Hepatocyte (in vitro differentiated cells): ENCODE measurements at places on chromosomes 7 and 10.
A peak's percentile ranks its signal among the peaks of the same experiment; 100 is the strongest.

DNA sequence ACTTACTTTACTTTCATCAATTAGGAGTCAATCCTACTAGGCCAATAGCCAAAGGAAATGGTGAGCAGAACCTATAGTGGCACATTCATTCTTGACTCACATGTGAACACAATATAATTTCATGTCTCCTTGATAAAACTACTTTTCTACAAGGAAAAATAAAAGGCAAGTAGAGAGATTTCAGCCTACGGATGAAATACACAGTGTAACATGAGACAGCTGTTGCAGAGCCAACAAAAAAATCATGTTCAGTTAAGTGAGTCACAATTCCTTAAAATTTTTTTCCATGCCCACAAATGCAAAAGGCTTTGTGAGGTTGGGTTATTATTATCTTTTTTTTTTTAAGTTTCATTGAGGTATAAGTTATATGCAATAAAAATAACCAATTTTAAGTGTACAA, 54.8 kb downstream of the GPR141 start:
- H3K36me3 ChIP-seq, result no peaks in the 10 kb centered on the region
- DNase-seq, result no peak
- no peak overlapping the region for H3K27ac ChIP-seq
- no peaks in the 10 kb centered on the region for H3K4me1 ChIP-seq
- no peaks in the 10 kb centered on the region for H3K27me3 ChIP-seq

- H3K27me3 ChIP-seq, result no peaks in the 10 kb centered on the region
- H3K4me3 ChIP-seq, result no peak overlapping the region
- DNase-seq, result no peak
- no peak overlapping the region for H3K27ac ChIP-seq
- no peaks in the 10 kb centered on the region for H3K36me3 ChIP-seq
These were observed 118.5 kb downstream of the FAM107B start for GRCh38 chr10:14656052-14656730.

DNA sequence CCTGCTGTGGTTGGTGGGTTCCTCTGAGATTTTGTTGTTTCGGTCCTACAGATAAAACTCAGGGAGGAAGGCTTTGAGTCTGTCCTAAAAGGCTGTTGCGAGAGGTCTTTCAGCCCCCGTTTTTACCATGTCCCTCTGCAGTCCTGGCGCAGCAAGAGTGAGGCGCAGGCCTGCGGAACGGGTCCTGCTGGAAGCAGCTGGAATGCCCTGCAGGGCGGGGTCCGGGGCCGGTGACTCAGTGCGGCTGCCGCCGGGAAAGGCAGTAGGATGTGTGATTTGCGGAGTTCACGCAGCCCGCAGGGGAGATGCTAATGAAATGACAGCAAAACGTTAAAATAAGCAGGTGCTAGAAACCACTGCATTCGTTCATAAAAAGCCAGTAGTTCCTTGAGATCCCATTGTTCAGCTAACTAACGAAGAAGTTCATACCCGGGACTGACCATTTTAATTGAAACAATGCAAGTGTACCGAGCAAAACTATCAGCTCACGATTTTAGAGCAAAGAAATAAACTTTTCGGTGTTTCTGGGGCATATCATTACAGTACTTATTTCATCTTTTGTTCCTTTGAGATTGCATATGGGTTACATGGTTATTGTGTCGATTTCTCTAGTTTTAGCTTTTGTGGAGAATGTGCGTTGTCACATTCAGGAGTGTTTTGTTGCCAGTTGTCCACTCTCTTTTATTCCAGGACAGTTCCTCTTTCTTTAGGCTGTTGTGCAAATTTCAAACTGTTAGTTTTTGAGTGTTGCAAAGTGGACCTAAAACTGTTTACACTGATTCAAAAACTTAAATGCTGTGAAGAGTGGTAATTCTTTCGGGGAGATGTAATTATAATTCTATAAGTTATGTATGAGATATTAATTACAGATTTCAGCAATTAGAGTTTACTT, 783 bp downstream of the ANLN start:
- H3K36me3 ChIP-seq, result no peaks in the 10 kb centered on the region
- peaks cover 9% of the 10 kb centered on the region for H3K4me1 ChIP-seq
- peak overlapping the region; percentile 68 for H3K27ac ChIP-seq
- peak; percentile 93 for DNase-seq

DNA sequence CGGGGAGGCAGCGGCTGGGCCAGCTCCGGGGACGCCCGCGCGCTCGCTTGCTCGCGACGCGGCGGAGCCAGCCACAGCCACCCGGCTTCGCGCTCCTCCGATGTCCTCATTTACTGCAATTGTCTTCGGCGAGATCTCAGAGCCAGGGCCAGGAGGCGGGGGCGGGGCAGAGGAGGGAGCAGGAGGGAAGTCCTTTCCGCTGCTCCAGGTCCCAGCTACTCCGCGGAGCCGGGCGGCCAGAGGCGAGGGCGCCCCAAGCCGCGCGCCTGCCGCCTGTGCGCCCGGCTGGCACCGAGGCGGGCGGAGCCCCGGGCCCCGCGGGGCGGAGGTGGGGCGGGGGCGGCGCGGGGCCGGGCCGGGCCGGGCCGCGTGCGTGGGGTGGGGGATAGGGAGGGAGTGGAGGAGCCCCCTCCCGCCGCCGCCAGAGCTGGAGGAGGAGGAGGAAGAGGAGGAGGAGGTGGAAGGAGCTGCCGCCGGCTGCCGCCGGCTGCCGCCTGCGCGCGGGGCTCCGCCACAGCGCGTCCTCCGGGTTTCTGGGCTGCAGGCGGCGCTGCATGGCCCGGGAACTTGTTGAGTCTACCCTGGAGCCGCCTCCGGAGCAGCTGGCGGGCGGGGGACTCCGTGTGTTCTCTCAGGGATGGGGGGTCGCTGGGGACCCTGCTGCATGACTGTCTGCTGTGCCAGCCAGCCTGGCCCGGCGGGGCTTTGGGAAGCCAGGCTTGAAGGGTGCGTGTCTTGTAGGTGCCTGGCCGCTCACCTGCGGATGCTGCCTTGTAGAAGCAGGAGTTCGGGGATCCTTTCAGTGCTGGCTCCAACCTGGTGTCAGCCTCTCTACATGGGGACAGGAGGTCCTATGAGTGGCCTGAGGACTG, at the start of gene INSYN2A:
Gene INSYN2A (minus strand): TSS at position 310 of the 872 bp plus-strand sequence. CDS start 20,196 bp downstream, outside the sequence.
- H3K4me1 ChIP-seq, result peaks cover 11% of the 10 kb centered on the region
- DNase-seq, result peak; percentile 54
- H3K27me3 ChIP-seq, result peaks cover 55% of the 10 kb centered on the region
- H3K27ac ChIP-seq, result no peak within 1 kb of the TSS
- no peaks in the 10 kb centered on the region for H3K36me3 ChIP-seq
- H3K4me3 ChIP-seq, result peak within 1 kb of the TSS; percentile 45

GRCh38 chr10:3542185-3542611, 242.8 kb downstream of the KLF6 start:
- H3K36me3 ChIP-seq, result no peaks in the 10 kb centered on the region
- H3K4me3 ChIP-seq, result no peak overlapping the region
- H3K4me1 ChIP-seq, result peaks cover 18% of the 10 kb centered on the region
- no peak for DNase-seq
